ENCODE measurements at places on chromosomes 1 and 21.

- DNase-seq, result no peak
Measured at GRCh38 chr1:101444381-101444780, 207.6 kb downstream of the S1PR1 start.

DNA sequence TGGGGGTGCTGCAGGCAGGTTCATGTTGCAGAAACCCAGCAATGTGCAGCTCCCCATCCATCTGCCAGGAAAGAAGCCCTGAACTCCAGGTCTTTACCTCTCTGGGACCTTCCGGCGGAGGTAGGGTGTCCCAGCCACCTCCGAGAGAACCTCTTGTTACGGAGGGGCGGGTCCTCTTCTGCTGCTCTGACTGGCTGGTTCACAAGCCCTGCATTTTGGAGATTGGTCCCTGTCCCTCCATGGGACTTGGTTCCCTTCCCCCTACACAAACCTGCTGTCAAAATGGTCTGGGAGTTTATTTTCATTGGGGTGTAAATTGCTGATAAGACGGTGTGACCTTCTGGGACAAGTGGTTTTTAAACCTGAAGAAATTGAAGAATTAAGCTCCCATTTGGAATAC, 8.0 kb upstream of the CELSR2 start:
- DNase-seq, result no peak

DNA sequence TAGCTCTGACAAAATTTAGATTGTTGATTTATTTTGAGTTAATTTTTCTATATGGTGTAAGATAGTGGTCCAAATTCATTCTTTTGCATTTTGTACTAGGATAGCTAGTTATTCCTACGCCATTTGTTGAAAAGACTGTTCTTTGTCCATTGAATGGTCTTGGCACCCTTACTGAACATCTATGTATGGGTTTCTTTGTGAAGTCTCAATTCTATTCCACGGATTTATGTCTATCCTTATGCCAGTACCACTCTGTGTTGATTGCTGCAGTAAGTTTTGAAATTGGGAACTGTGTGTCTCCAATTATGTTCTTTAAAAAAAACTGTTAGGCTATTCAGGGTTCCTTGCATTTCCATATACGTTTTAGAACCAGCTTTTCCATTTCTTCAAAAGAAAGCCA, 145.7 kb downstream of the ZNF644 start:
- no peak for DNase-seq

GRCh38 chr1:243394066-243394465, 138.2 kb downstream of the SDCCAG8 start:
- no peak for DNase-seq

GRCh38 chr1:27719286-27720251, 6.2 kb upstream of the FAM76A start:
- peak; percentile 3 for DNase-seq

GRCh38 chr1:214282630-214283242, 1.8 kb downstream of the SMYD2 start:
- DNase-seq, result no peak

- DNase-seq, result no peak
Measured at GRCh38 chr1:79617777-79618176, 611.2 kb upstream of the ADGRL4 start.

- DNase-seq, result no peak
Measured at GRCh38 chr1:54391450-54392209, 14.6 kb downstream of the SSBP3 start.

DNA sequence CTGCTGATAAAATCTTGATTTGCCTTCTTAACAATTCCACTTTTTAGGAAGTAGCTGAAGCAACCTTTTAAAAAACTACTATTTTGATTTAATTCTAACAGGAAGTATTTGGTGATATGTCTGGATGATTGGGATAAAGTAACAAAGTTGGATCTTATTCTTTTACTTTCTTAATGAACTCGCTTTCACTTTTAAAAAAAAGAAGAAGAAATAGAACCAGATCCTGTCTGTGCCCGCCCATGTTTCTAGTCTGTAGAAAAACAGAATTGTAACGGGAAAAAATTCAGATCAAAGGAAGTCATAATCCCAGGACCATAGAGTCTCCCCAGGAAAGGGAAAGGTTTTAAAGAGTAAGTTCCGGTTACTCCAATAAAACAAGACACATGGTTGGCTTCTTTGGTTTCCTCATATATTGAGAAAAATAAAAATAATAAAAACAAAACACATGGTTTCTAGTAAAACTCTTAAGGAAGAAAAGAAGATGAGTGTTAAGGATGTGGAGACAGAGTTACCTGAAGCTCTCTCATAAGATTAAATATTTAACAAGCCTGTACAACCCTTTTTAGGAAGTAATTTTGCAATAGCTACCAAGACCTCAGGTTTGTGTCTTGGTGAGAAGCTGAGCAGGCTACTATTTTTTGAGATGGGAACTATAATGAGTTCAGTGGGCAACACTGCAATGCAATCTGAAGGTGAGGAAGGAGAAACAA, 4.9 kb downstream of the CD48 start:
- no peak for DNase-seq

DNA sequence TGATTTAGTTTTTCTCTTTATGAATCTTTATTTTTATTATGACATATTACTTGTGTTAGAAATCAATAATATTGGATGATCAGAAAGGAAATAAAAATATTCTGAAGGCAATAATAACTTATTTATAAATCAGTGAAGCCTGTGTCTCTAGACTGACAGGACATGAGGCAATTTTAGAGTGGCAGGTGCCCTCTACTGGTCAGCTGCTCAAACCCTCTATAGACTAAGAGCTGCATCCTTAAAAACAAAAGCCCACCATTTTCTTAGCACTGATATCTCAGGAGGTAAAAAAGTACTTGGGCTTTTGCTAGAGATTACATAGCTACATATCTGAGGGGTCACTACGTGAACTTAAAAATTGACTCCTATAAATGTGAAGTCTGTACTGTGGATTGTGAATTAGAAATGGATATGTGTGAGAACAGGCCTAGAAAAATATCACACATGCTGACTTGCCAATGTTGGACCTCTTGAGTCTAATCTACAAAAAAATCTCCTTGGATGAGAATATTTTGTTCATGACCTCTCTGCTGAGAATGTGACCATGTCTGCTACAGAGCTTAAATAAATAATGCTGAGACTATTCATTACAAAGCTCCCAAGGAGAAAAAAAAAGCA, 597.9 kb upstream of the ADAMTS5 start:
- no peak for DNase-seq

DNA sequence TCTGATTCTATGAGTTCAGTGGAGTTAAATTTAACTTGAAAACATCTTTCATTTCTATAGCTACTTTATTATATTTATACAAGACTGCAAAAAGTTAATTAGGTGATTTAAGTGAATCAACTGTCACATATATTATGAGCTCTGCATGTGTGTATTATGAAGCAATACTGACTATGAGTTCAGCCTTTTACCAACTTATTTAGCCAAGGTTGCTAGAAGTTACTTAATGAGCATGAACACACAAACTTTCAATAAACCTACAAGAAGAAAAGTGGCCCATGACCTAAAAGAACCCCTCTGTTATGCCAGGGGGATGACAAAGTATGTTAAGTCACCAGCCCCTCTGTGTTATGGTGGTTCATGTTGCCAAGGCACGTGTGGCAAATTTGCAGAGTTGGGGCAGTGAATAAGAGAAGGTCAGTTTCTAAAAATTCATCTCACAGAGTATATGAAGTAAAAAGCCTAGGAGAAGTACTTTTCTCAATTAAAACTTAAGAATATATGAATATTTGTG, 86.7 kb upstream of the LYPLAL1 start:
- DNase-seq, result no peak

DNA sequence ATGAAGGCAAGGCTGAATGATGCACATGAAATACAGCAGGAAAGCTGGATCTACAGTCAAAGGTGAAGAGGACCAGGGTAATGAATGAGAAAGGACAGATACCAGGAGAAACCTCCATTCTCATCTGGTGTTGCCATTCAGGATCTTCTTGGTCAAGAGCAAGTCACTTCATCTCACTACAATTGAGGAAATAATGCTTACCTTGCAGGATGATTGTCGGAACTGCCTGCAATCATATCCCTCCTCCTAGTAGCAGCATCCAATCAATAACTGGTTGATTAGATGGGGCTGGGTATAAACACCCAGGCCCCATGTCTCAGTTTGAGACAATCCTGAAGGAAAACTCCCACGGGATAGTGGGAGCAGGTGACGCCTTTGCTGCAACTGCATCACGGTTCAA, 194.8 kb upstream of the C8B start:
- no peak for DNase-seq

DNA sequence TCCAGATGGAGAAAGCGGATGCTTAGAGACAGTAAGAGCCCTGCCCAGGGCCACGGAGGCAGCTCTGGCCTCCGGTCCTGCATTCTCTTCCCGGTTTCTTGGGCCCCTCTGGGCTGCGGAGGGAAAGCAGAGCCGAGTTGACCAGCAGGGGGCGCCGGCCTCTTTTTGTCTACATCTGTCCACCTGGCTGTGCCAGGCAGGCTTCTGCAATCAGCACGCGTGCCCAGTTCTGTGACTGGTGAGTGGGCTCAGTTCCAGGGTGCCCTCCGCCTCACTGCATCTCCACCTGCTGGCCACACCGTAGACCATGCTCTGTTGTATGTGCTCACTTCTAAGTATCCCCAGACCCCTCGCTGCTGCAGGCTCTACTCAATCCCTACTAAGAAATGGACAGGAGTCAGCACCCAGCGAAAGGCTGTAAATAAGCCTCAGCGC, 6.7 kb upstream of the HUNK start:
- peak; percentile 50 for DNase-seq

- peak; percentile 14 for DNase-seq
Measured at GRCh38 chr1:66439031-66439740, 94.8 kb upstream of the SGIP1 start.

- DNase-seq, result peak; percentile 55
Measured at GRCh38 chr1:6445062-6445763, 20.6 kb downstream of the ESPN start.

DNA sequence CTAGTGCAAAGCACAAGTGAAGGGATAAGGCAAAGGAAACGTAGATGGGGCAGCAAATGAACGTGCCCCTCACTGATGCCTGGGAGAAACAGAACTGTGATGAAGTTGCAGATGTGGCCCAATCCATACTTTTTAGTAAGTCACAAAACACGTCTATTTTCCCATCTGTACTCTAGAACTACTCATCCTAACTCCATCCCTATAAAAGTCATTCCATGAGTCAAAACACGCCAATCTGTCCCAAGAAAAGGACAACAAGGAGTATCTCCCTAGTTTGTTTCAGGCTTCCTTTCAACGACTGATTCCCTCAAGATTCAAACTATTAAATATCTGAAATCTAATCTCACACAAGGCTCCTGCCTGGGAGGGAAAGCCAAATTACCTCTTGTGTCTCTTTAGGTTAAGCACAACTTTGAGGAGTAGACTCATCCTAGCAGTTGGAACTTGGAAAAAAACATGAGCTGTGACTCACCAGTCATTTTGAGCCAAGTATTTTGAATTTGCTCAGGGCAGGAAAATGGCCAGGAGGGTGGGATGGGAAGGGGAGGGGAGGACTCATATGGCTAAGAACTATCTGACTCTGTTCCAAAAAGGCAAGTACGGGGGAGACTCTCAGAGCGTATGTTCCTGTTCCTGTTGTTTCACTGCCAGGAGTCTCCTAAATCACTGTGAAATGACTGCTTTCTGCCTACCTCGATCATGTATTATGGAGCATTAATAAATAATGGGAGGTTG, 214.5 kb upstream of the CAMK1G start:
- DNase-seq, result no peak

DNA sequence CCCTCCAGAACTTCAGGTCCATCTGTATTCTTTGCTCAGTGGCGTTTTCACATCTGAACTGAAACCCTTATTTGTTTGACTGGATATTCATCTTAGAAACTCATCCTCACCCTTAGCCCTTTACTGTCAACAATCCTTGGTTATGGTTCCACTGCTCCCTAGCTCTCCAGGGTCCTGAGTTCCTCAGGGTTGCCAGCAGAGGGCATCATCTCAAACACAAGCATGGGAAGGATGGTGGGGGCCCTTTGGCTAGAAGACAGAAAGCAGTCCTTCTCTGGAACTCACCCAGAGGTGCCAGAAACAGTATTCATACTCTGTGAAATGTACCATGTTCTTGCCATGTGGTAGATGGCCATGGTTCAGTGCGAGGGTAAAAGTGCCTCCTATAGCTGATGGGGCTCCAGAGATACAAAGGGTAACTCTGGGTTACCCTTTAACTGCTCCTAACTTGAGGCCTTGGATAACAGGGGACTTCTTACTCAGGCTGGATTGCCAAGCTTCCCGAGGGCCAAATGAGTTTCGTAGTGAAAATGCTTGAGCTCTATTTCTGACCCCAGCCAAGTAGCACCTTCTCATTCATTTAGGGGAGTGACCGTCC, 11.3 kb downstream of the NCSTN start:
- peak; percentile 13 for DNase-seq

DNA sequence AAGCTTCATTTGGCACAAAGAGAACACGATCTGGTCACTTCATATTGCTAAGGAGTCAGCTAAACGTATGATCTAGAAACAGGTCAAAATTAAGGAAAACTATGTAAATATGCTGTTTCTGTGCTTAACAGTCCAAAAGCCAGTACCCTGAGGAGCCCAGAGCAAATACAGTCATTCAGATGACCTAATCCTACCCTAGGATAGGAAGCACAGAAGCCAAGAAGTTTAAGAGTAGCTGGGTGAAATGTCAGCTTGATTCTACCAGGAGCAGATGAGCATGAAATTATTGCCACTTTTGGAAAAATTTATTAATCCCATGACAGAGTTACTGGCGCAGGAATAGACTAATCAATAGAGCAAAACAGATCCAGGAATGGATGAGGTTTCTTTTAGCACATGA, 18.3 kb downstream of the SORT1 start:
- no peak for DNase-seq

- DNase-seq, result no peak
Measured at GRCh38 chr1:234769284-234769985, 159.5 kb upstream of the IRF2BP2 start.

GRCh38 chr1:117416546-117417125, 49.4 kb downstream of the MAN1A2 start:
- no peak for DNase-seq

DNA sequence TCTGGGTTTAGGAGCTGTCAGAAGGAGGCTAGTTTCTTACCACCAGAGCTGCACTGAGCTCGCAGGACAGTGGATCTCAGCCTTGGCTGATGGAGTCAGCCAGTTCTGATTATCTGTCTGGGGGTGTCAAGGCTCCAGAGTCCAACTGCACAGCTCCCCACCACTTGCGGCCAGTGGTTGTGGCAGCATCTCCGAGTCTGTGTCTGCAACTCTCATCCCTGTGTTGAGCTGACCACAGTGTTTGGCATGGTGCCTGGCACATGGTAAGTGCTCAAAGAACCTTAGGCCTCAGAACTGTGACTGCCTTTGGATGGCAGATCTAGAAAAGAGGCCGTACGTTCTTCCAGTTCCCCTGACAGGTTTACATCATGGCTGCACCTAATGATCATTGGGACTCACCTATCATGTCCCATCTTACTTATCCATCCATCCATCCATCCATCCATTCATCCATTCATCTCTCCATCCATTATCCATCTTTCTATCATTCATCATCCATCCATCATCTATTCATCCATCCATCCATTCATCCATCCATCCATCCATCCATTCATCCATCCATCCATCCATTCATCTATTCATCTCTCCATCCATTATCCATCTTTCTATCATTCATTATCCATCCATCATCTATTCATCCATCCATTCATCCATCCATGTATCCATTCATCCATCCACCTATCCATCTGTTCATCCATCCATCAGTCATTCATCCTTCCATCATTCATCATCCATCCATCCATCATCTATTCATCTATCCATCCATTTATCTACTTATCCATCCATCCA, 114.5 kb downstream of the CRYAA start:
- no peak for DNase-seq
